Trophoblast cell (in vitro differentiated cells and primary cell): ENCODE measurements at places on chromosomes 5 and 9.

DNA sequence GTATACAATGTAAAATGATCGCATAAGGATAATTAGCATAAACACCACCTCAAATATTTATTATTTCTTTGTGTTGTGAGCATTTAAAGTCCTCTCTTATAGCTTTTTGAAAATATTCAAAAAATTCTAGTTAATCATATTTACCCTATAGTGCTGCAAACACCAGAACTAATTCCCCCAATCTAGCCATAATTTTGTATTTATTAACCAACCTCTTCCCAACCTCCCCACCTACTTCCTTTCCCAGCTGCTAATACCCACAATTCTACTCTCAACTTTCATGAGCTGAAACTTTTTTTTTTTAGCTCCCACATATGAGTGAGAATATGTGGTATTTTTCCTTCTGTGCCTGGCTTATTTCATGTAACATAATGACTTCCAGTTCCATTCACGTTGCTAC lies 317.8 kb upstream of the ATP10B start:
- no peak overlapping the region for H3K27ac ChIP-seq
- H3K4me1 ChIP-seq, result no peaks in the 10 kb centered on the region
- no peak overlapping the region for H3K4me3 ChIP-seq
- no peaks in the 10 kb centered on the region for H3K27me3 ChIP-seq
- H3K36me3 ChIP-seq, result no peaks in the 10 kb centered on the region

GRCh38 chr5:3615217-3615616 lies 19.6 kb downstream of the IRX1 start:
- H3K36me3 ChIP-seq, result no peaks in the 10 kb centered on the region
- no peak overlapping the region for H3K27ac ChIP-seq
- H3K4me1 ChIP-seq, result no peaks in the 10 kb centered on the region
- DNase-seq, result no peak
- H3K4me3 ChIP-seq, result no peak overlapping the region
- H3K27me3 ChIP-seq, result no peaks in the 10 kb centered on the region

- H3K4me3 ChIP-seq, result no peak overlapping the region
- H3K27ac ChIP-seq, result no peak overlapping the region
- no peak for DNase-seq
- no peaks in the 10 kb centered on the region for H3K27me3 ChIP-seq
Observed at GRCh38 chr9:10586407-10586806, 26.4 kb downstream of the PTPRD start.

GRCh38 chr9:93189369-93190132 lies 5.6 kb downstream of the WNK2 start:
- no peak overlapping the region for H3K4me3 ChIP-seq
- peaks cover 12% of the 10 kb centered on the region for H3K27me3 ChIP-seq
- no peak overlapping the region for H3K27ac ChIP-seq
- H3K4me1 ChIP-seq, result peaks cover under 1% of the 10 kb centered on the region

DNA sequence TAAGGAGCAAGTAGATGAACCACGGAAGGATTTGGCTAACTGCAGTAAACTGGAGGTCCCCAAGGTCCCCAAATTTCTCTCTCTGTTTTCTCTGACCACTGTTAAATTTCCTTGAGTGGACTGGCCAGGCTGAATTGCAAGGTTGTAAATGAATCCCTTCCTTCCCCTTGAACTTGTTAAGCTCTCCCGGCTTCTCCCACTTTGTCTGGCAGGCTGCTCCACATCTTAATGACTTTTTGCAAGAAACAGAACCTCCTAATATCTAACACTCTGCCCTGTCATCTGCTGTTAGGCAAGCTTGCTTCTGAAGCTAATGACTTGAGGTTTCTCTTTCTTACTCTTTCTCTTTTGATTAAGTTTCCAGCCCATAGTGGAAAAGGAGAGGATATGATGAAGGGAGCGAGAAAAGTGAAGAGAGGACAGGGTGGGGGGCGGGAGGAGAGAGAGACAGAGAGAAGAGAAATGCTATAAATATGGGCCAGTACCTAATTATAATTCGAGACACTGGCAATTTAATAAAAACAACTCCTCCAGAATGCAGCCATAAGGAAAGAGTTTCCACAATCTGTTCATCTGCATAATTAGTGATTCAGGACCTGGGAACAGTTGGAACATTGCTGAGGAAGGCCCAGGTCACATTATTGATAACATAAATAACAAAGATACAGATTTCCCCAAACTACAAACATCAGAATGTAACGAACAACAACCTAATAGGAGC lies 437.3 kb upstream of the MPDZ start:
- no peaks in the 10 kb centered on the region for H3K27me3 ChIP-seq
- no peak overlapping the region for H3K27ac ChIP-seq
- no peak overlapping the region for H3K4me3 ChIP-seq
- no peaks in the 10 kb centered on the region for H3K36me3 ChIP-seq
- no peak for DNase-seq
- H3K4me1 ChIP-seq, result no peaks in the 10 kb centered on the region

DNA sequence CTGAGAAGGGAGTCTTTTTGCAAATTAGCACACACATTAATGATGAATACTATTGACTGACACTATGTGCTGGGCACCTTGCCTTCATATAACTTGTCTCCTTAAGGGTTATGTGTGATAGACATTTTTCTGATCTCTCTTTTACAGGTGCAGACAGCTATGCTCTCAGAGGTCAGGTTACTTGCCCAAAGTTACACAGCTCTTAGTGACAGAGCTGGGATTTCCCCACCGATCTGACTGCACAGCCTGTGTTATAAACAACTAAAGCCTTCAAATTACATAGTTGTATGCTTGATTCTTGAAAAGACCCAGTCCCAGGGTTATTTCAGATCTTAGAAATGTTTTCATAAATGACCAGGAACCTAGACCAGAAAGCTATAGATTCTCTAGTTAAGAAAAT lies 462.7 kb downstream of the EBF1 start:
- H3K4me1 ChIP-seq, result no peaks in the 10 kb centered on the region
- H3K36me3 ChIP-seq, result no peaks in the 10 kb centered on the region
- no peak for DNase-seq
- H3K4me3 ChIP-seq, result no peak overlapping the region
- H3K27me3 ChIP-seq, result no peaks in the 10 kb centered on the region

- no peak overlapping the region for H3K4me3 ChIP-seq
- peak overlapping the region; percentile 88 for H3K27ac ChIP-seq
- H3K27me3 ChIP-seq, result no peaks in the 10 kb centered on the region
- no peaks in the 10 kb centered on the region for H3K36me3 ChIP-seq
Observed at GRCh38 chr5:125411744-125412560, 665.5 kb upstream of the ZNF608 start.

DNA sequence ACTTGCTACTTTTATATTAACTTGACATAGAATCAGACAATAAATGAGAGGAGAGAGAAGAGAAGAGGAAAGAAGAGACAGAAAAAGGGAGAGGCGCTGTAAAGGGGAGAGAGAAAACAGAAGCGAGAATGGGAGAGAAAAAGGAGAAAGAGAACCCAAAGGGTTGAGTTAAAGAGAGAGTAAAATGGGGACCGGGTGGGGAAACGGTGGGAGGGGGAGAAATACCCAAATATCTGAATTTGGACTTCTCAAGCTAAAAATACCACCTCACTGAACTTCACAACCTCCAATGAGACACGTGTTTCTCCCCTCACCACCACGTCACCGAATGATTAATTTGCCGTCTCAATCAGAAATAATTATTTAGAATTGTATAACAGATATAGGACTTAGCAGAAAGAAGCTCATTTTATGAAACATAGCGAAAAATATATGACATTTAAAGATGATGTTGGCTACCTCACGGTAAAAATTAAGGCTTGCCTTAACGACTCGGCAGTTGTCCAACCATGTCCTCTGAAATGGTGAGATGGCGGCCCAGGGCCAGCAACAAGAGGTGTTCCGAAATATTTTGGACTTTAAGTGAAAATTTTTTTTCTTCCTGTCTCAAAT lies 204.1 kb downstream of the MEF2C start:
- H3K36me3 ChIP-seq, result no peaks in the 10 kb centered on the region
- no peak overlapping the region for H3K27ac ChIP-seq
- H3K27me3 ChIP-seq, result peaks cover 77% of the 10 kb centered on the region
- DNase-seq, result no peak
- no peak overlapping the region for H3K4me3 ChIP-seq

DNA sequence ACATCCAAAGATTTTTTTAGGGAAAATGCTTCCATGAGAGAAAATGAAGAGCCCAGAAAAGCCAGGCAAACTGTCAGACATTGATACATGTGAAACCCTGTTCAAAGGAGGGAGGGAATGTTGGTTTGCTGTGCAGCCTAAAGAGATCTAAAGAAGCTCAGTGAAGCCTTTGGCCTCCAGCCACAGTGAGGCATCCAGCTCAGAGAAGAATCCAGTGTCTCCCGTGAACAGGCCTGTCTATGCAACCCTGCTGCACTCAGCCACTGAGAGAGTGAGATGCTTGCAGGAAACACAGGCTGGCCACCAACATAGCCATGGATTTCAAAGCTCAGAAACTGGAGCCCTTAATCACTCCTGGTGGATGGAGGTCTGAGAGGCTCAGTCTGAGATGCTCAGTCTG lies 171.4 kb upstream of the PLCXD3 start:
- no peaks in the 10 kb centered on the region for H3K4me1 ChIP-seq
- H3K4me3 ChIP-seq, result no peak overlapping the region
- H3K27me3 ChIP-seq, result no peaks in the 10 kb centered on the region
- DNase-seq, result no peak
- H3K27ac ChIP-seq, result no peak overlapping the region
- H3K36me3 ChIP-seq, result no peaks in the 10 kb centered on the region

DNA sequence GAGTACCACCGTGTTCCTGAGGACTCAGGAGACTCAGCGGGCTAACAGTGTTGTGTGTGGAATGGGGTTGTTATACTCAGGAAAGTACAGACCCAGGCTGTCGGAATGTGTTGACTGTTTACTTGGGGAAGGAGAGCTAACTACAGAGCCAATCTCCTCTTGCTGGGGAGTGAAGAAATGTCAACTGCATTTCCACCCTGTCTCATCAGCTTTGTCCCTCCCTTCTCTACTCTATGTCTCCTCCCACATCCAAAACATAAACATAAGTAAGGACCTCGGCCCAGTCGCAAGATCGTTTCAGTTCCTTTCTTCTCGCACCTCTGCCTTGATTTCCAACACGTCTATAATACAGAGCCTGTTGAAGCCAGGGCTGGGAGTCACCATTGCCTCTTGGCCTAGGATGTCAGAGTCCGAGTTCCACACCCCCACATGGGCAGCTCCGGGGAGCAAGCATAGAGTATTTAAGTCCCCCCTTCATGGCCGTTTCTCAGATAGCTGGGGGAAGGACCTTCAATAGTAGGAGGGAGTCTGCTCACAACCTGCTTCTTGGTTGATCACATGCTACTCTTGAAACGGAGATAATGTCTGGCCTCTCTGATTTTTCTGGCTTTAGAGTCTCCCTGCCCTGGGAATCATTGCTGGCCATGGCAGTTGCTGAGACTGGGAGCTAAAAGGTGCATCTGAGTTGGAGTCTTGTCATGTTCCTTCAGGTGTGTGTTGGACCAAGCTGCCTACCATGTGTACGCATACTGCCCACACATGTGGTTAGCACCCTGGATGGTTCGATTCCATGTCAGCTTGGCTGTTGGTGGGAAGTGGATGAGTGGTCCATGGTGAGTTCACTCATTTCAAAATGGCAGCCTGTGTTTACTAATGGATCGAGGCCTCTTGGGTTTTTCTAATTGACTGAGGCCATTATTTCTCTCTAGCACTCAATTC lies 147.3 kb downstream of the MTX3 start:
- H3K27me3 ChIP-seq, result no peaks in the 10 kb centered on the region
- H3K4me3 ChIP-seq, result no peak overlapping the region
- H3K36me3 ChIP-seq, result no peaks in the 10 kb centered on the region
- DNase-seq, result no peak
- no peak overlapping the region for H3K27ac ChIP-seq
- H3K4me1 ChIP-seq, result no peaks in the 10 kb centered on the region

- no peak overlapping the region for H3K4me3 ChIP-seq
- H3K4me1 ChIP-seq, result no peaks in the 10 kb centered on the region
- H3K27ac ChIP-seq, result no peak overlapping the region
- no peak for DNase-seq
- no peaks in the 10 kb centered on the region for H3K36me3 ChIP-seq
Observed at GRCh38 chr5:110258460-110259216, 467.8 kb downstream of the TMEM232 start.

GRCh38 chr5:110727025-110727314 lies 499 bp upstream of the TMEM232 start:
- H3K4me3 ChIP-seq, result no peak overlapping the region
- no peaks in the 10 kb centered on the region for H3K36me3 ChIP-seq
- peak; percentile 18 for DNase-seq
- no peaks in the 10 kb centered on the region for H3K27me3 ChIP-seq
- H3K4me1 ChIP-seq, result no peaks in the 10 kb centered on the region

DNA sequence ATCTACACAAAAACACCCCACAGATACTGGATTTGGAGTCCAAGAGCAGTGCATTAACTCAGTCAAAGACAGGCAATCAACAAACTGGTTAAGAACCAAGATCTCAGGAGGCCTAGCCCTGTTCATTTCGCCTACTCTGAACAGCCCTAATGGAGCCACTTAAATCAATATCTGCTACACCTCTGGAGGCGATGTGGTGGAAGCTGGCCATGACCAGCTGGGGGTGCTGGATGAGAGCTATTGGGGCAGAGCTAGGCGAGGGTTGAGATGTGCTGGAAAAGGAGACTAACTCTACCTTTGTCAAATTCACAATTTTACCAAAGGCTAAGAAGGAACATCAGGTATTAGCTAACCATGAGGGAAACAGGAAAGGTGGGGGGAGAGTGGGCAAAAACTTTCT lies 23.3 kb upstream of the ARSB start:
- H3K27me3 ChIP-seq, result no peaks in the 10 kb centered on the region
- H3K4me3 ChIP-seq, result no peak overlapping the region
- no peak overlapping the region for H3K27ac ChIP-seq

DNA sequence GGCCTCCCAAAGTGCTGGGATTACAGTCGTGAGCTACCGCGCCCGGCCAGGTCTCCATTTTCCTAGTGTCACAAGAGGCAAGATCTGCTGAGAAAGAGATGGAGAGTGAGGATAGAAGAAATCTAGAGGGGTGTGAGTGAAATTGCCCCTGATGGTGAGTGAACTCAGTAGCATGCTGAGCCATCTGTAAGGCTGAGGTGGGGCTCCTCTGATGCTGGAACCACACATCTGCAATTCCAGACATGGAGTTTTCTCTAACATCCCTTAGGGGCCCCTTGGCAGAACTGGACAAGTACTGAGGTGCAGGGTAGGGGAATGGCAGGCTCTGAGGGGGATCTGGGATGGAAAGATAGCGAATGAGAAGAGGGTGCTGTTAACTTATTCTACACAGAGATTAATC lies 72.0 kb upstream of the FER start:
- no peak overlapping the region for H3K4me3 ChIP-seq
- H3K27me3 ChIP-seq, result no peaks in the 10 kb centered on the region
- H3K4me1 ChIP-seq, result no peaks in the 10 kb centered on the region
- no peak overlapping the region for H3K27ac ChIP-seq
- no peaks in the 10 kb centered on the region for H3K36me3 ChIP-seq
- DNase-seq, result no peak

- H3K27me3 ChIP-seq, result no peaks in the 10 kb centered on the region
- no peaks in the 10 kb centered on the region for H3K36me3 ChIP-seq
- peak; percentile 75 for DNase-seq
- no peak within 1 kb of the TSS for H3K27ac ChIP-seq
- H3K4me3 ChIP-seq, result no peak within 1 kb of the TSS
Observed at GRCh38 chr9:5185220-5185840, at the start of gene INSL6. INSL6 (minus strand) TSS chr9:5185639; CDS start chr9:5185602, 37 bp downstream.

GRCh38 chr9:33354651-33355211 lies 47.6 kb downstream of the AQP7 start:
- H3K27me3 ChIP-seq, result no peaks in the 10 kb centered on the region
- no peak for DNase-seq
- peaks cover 2% of the 10 kb centered on the region for H3K36me3 ChIP-seq
